ENCODE measurements at places on chromosomes 3 and 15.

GRCh38 chr15:68032672-68033071 is 21.4 kb upstream of the PIAS1 start:
- no peak for DNase-seq

- no peak for DNase-seq
Observed at GRCh38 chr3:152356870-152357276, 88.1 kb downstream of the MBNL1 start.

GRCh38 chr3:179449636-179450035 is 1.6 kb downstream of the GNB4 start:
- DNase-seq, result peak; percentile 31

DNA sequence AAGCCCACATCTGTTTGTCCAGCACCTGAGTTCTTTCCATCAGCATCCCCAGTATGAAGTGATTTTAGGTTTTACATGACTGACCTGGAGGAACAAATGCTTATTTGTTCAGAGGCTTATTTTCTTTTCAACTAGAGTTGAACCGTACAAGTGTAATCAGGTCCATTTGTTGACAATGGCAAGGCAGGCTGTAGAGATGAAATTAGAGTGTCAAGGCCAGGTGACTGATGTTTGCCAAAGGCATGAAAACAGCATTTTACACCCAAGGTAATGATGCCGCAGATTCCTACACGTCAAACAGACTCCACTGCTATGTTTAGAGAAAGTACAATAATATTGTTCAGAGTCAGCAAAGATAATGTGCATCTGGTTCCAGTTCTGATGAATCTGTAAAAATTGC is 96.5 kb downstream of the KCNAB1 start:
- DNase-seq, result no peak

GRCh38 chr3:120524171-120524923 is 71.8 kb upstream of the NDUFB4 start:
- DNase-seq, result peak; percentile 32

- DNase-seq, result no peak
Observed at GRCh38 chr15:89070197-89071124, 17.8 kb upstream of the ABHD2 start.

DNA sequence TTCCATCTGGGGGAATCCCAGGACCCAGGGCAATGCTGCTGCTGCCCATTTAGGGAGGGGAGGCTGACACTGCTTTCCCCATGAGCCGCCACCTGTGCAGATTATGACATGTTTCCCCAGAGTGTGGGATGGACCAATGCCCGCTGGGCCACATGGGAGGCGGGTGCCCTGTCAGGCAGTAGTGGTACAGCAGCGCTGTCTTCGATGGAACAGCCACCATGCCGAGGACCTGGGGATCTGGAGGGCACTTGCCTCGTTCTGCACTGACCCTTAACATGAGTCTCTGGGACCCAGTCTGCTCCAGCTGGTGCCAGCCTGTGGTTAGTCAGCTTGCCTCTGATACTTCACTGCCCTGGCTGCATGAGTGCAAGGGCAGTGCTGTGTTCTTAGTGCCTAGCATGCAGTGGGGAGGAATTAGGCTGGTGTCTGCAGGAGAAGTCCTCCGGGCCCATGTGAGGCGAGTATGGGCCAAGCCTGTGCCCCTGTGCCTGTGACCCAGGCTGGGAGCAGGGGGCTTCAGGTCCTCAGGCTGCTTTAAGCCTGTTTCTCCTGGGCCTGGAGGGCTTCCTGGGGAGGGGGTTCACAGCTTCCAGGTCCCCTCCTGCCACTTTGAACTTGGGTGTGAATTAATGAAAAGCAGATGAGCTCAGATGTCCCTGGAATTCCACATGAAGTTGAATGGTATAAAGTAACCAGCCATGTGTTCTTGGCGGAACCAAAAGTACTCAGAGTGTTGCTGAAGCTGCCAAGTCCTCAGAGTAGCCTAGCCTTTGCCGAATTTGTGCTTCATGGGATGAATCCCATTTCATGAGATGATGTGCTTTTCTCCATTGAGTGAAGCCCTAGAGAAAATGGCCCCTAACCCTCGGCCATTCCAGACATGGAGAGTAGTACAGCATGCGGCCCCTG is 22.9 kb downstream of the KLF13 start:
- DNase-seq, result peak; percentile 25

DNA sequence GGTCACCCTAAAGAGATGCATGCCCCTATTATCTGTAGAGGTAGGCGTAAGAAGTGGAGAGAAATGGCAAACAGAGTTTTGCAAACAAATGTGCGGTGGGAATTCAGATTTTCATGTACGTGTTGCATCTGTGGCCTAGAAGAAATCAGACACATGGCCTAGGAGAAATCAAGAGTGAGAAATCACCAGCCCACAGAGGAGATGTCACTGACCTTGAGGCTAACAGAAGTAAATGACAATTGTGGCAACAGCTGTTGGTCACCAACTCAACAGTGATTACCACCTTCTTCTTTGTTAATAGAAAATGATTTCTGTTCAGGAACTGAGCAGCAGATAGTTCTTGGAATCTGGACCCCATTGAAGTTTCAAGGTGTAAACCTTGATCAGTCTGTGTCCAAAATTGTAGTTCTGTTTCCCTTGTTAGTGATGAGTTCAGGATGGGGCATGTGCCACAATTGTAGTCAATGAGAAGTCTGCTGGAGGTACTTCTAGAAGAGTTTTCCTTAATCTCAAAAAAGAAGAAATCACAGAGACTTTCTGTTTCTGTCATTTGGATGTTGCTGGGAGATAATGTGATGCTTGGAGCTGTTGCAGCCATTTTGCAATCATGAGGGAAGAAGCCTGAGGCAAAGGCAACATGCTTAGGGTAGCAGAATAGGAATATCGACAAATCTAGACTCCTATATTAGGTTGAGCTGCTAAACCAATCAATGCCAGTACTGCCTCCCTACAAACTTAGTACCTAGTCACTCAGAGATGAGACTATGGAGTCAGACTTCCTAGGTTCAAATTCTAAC is 34.3 kb upstream of the RFTN1 start:
- DNase-seq, result no peak

DNA sequence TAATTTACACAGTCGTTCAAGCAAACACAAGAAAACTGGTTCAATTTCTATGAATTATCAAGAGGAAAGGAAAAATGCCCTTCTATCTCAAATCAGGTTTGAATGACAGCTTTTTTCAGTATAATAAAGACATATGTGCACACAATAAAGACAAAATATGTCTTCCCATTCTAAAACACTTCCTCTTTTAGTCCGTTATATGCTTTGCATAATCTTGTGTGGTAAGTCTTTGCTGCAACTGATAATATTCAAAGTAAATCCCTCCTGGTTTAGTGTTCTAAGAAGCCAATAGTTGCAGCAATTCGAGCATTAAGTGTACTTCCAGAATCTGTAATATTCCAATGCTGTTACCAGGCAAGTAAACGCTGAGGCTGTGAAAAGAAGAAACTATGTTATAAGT is 43.7 kb upstream of the MAPKBP1 start:
- DNase-seq, result no peak

DNA sequence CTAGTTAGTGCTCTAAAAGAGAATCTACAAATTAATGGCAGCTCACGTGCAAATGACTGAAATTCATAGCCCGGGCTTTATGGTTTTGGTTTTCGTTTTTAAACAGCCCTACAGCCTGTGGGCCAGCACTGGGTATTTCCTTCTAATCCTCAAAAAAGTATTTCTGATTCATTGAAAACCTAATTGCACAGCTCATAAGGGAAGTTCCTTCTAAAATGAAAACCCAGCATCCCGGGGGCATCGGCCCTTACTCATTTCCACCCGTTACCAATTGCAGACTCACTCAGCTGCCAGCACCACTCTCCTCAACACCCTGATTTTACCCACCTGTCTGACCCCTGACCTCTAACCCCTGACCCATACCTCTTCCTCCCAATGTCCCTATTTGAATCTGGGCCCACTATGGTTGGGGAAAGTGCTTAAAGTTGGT is 59.5 kb upstream of the ZNF148 start:
- DNase-seq, result no peak

DNA sequence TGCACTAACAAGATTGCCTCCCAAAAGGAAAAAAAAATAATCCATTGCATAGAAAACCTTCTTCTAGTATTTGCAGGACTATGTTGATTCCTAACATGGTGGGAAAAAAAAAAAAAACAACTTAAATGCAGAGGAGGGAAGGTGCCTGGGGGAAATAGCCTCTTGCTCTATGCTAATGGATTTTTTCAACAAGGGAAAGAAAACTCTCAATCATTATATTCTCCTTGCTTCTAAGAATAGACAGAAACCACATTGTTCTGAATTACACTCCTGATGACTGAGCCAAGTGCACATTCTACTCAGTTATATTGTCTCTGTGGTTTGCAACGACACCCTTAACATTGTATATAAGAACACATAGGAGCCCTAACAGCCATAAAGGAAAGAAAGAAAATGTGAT is 760.2 kb downstream of the NAALADL2 start:
- peak; percentile 12 for DNase-seq

GRCh38 chr3:124916837-124917409 is 17.6 kb downstream of the MUC13 start:
- DNase-seq, result no peak

DNA sequence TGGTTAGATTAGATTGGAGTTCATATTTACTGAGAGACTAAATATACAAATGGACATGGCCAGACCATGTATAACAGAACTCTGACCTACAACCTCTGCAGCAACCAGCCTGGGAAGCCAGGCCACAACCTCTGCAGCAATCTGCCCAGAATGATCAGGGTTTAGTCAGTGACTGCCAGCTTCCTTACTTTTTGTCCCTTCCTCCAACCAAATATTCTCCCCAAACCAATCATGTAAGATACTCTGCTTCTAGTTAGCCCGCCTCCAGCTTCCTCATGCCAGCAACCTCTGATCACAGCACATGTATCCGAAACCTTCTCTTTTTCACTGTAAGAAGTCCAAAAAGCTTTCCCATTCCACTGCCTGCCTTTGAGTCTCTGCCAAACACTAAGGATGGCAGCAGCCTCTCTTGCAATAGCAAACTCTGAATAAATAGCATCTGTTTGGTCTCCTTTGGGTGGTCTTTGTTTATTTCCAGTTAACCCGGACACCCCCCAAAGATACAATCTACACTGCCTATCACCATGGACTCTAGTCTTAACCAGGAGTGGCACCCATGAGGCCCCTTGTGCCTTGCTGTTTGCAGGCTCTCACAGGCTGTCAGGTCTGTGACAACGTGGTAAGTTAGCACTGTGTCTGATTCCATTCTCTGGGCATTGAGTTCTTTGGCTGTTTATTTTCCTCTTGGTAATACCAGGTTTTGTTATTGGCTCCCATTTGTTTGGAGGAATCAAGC is 102.2 kb downstream of the ERC2 start:
- no peak for DNase-seq

DNA sequence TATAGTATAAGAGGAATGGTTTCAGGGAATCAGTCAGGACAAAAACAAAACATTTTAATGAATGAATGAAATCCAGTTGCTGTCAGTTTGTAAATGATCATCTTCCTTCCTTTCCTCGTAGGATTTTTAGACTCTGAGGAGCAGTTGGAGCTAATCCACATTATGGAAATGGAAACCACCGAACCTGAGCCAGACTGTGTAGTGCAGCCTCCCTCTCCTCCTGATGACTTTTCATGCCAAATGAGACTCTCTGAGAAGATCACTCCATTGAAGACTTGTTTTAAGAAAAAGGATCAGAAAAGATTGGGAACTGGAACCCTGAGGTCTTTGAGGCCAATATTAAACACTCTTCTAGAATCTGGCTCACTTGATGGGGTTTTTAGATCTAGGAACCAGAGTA is 3.1 kb downstream of the TIPARP start:
- no peak for DNase-seq

DNA sequence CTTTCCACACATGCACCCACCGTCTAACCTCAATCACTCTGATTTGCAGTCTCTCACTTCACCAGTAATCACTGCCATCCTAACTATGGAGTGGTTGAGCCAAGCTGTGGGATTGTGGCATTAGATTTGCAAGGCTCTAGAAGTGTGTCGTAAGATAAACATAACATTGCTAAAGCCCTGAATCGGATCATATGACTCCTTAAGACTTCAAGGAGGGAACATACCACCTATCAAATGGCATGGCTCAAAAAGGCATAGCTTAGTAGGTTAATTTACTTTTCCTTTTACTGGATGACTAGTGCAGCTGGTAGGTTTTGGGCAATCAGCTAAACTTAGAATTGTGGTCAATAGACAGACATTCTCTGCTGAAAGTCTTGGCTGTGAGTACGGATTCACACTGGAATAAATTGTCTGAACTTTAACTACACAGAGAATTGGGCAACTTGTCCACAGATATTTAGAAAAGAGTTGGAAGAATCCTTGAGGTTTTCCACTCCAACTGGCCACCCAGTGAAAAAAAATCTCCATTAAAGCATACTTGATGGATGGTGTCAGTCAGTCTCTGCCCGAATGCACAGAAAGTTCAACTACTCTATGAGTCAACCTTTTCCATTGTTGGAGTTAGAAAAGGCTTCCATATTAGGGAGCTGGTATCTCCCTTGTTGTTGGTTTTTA is 476.7 kb upstream of the CBLB start:
- DNase-seq, result peak; percentile 99

GRCh38 chr3:39343076-39343717 is 13.7 kb downstream of the CCR8 start:
- no peak for DNase-seq

DNA sequence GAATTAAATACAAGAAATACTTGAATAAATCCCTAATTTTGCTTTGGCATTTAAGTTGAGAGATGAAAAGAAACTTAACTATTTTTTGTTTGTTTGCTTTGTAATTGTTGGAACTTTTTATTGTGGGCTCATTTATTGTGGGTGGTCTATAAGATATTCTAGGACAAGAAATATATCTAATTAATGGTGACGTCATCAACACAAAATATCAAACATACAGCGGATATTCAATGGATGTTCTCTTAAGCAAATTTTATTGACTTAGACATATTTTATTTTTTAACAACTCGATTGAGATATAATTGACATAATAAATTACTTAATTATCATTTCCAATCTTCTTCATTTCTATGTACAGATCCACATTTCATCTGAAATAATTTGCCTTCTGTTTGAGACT is 30.0 kb downstream of the SYNPR start:
- no peak for DNase-seq

GRCh38 chr3:188975600-188976314 is 196.0 kb upstream of the TPRG1 start:
- no peak for DNase-seq

DNA sequence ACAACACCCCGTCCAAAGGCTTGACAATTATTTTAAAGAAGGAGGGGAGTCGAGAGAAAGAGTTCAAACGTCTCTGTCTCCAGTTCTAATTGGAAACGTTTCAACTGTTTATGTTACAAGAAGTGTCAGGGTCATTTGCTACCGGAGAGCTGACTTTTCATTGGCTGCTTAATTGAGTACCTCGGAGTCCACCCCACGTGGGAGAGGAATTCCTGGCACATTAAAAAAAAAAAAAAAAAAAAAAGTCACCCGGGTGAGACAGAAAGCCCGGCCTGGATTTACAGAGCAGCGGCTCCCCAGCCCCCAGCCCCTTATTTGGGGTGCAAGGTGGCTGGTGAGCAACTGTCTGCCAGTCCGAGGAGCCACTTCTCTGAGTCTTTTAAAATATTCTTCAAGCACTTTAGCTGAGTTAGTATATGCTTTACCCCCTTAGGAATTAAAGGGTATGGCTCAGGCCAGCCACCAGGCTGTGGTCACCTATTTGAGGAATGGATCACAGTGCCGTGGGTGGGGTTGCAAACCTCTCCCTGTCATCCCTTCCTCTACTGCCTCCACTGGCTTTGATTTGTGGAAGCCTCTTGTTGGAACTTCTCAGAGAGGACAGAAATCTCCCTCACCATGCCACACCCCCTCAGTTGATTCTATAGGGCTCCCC is 3.9 kb upstream of the TLE3 start:
- peak; percentile 98 for DNase-seq
